ENCODE measurements at places on chromosomes 12 and 14.

DNA sequence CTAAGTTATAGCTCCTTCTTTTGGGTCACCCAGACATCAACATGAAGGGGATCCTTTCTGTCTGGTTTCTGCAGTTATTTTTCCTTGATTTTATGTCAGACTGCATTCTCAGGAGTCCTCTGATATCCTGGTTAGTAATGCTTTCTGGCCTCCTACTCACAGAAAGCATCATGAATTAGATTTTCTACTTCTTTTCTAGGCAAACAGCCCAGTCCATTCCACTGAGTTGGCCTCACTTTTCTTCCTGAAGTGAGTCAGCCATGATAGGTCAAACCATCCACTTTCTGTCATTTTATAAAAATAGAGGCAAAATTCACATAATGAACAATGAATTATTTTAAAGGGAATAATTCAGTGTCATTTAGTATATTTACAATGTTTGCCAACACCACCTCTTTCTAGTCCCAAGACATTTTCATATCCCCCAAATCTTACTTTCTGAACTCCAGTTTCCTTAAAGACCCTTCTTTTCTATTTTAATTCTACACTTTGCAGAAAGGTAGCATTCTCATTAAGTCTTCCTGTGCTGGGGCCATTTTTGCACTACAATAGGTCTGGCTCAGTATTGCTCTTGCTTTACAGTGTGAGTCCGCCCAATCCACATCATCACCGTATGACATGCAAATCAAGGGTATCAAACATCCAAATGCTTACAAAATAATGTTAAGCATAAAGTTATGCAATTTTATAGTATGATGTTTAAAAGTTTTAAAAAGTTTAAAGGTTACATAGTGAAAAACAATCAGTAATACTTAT, 95.1 kb downstream of the UNC79 start:
- no peak for DNase-seq

DNA sequence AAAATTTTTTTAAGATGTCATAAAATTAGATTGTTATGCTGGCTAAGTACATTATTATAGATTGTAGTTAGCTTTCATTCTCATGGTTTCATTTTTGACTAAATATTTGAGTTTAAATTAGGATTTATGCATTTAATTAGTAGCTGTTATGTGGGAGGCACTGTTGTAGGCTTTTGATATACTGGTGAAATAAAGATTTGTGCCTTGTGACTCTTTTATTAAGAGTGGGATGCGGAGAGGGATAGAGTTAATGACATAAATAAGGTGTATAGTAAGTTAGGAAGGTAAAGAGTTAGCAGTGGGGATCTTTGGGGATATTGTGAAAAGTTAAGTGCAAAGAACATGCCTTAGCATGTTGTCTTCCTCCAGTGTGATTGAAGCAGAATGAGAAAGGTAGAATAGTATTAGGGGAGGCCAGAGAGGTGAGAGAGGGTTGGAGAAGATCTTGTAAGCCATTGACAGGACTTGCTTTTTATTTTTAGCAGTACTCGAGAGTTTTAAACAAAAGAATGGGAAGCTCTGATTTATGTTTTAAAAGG, 8.8 kb downstream of the ARHGAP5 start:
- DNase-seq: no peak

GRCh38 chr14:37170993-37171392, 1.4 kb downstream of the SLC25A21 start:
- no peak for DNase-seq

GRCh38 chr12:57262126-57262822, 11.3 kb upstream of the STAC3 start:
- DNase-seq: no peak

- DNase-seq: no peak
These were observed 3.1 kb upstream of the BRF1 start for GRCh38 chr14:105303949-105304348.

DNA sequence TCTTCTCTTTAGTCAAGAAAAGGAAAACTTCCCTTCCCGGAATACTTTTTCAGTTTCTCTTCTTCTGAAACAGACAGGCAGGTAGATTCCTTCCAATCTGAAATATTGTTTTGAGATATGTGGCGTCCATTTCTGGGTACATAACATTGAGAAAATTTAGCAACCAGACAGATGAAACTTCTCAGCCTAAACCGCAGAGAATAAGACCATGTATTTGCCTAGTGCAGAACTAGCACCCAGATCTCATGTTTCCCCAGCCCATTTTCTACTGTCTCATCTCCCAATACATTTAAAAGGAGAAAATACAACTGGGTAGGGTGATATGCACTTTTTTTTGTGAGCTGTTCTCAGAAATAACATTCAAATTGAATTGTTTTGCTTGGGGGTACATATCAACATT, 6.4 kb downstream of the AVPR1A start:
- no peak for DNase-seq

DNA sequence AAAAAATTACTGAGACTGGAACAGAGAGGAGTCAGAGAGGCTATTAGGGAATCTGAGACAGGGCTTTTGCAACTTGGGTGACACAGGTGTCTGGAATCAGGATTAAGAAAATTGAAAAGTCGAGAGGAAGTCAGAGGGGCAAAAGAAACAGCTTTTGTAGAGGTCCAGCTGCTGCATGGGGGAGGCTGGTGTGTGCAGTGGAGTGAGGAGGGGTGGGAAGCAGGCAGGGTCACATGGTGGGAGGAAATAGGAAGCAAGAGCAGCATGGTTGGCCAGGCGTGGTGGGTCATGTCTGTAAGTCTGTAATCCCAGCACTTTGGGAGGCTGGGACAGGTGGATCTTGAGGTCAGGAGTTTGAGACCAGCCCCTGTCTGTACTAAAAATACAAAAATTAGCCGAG, 69.7 kb upstream of the VRK1 start:
- DNase-seq: no peak

- no peak for DNase-seq
These were observed 184.7 kb upstream of the DCN start for GRCh38 chr12:91367234-91367849.

GRCh38 chr12:98821866-98822265, 176.8 kb downstream of the APAF1 start:
- DNase-seq: no peak

GRCh38 chr12:51056242-51056641, 8.1 kb downstream of the LETMD1 start:
- DNase-seq: no peak

DNA sequence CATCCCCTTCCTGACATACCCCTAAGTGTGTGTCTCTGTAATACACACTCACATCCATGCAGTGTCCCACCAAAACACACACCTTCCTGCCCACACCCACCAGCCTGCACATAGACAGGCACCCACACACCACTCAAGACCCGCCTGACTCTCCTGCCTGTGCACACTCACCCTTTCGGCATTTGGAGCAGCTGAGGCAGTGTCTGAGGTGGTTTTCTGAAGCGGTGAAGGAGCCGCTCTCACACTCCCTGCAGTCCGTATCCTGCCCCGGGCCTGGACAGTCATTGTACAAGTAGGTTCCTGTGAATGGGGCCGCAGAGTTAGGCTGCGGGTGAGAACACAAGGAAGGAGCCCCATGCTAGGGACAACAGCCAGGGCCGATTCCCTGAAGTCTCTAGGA, 8.3 kb downstream of the TNFRSF1A start:
- DNase-seq: no peak

- DNase-seq: no peak
These were observed 858 bp upstream of the ANKRD13A start for GRCh38 chr12:109998241-109998903.

DNA sequence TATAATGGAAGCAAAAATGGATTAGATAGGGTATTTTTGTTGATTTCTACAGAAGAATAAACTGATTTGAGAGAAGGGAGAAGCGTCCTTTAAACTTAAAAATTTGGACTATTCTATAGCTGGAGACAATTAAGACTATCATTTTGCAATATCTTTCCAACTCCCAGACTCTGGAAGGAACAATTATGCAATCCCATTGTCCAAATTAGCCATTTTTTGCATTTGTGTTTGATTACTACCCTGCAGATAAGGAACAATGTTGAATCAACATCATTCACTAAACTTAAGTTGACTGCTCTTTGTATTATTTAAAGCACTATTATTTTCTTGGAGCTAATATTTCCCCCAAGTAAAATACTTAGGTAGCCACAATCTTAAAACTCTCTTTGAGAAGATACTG, 34.8 kb upstream of the SELPLG start:
- DNase-seq: no peak

- no peak for DNase-seq
These were observed 22.3 kb upstream of the PRKAB1 start for GRCh38 chr12:119645535-119646059.

GRCh38 chr14:69323266-69323998, 63.5 kb downstream of the GALNT16 start:
- no peak for DNase-seq

DNA sequence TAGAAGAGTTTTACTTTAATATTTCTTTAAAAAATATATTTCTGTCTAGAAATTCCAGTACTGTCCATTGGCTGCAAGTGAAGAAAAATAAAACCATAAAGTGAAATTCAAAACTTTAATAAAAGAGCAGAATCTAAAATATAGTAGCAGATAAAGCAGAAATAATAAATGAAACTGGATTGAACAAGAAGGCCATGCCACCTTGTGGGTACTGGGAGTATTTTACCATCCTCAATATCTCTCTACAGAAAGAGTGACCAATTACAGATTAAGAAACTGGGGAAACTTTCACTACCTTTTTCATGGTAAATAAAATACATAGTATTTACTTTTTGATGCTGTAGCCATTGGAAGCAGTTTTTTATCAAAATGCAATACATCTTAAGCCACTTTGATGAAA, 220.5 kb downstream of the BCAT1 start:
- no peak for DNase-seq

GRCh38 chr14:68576496-68577244, 216.2 kb downstream of the ZFP36L1 start:
- DNase-seq: no peak

DNA sequence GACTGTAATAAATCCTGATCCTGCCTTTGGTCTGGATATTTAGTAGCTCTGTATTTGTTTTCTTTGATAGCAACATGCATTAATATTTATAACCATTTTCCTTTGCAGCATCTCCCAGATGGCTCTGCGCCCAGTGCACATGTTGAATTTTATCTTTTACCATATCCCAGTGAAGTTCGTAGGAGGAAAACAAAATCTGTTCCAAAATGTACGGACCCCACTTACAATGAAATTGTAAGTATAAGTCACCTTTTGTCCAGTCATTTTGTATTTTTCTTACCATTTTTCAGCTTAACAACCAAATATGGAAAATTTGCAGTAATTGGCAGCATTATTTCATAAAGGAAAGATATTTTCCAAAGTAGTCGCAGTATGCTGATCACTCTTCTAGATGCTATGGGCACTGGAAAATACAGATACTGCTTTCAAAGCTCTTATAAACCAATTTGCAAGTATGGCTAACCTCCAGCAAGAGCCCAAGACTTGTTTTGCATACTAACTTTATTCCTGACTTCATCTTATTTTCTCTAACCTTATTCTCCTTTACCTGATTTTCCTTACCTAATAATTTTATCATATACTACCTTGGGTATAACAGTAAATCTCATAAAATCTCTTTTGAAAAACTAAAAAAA, 97.4 kb downstream of the PLCZ1 start:
- DNase-seq: no peak

- no peak for DNase-seq
These were observed 24.7 kb downstream of the RTRAF start for GRCh38 chr14:52013984-52014600.

DNA sequence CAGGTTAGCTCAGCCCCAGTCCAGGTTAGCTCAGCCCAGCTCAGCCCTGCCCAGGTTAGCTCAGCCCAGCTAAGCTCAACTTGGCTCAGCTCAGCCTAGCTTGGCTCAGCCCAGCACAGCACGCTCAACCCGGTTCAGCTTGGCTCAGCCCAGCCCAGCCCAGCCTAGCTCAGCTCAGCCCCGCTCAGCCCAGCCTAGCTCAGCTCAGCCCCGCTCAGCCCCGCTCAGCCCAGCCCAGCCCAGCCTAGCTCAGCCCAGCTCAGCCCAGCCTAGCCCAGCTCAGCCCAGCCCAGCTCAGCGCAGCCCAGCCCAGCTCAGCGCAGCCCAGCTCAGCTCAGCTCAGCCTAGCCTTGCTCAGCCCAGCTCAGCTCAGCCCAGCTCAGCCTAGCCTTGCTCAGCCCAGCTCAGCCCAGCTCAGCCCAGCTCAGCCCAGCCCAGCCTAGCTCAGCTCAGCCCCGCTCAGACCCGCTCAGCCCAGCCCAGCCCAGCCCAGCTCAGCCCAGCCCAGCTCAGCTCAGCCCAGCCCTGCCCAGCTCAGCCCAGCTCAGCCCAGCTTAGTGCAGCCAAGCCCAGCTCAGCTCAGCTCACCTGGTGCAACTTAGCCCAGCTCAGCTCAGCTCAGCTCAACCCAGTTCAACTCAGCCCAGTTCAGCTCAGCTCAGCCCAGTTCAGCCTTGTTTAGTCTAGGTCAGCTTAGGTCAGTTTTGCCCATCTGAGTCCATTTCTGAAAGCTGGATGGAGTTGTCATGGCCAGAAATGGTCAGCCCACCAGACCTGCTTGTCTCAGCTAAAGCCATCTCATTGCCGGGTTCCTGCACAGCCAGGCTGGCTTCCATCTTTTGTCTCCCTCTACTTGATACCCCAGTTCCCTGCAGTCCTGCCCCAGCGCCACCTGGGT, 333.6 kb downstream of the TMEM121 start:
- DNase-seq: no peak

DNA sequence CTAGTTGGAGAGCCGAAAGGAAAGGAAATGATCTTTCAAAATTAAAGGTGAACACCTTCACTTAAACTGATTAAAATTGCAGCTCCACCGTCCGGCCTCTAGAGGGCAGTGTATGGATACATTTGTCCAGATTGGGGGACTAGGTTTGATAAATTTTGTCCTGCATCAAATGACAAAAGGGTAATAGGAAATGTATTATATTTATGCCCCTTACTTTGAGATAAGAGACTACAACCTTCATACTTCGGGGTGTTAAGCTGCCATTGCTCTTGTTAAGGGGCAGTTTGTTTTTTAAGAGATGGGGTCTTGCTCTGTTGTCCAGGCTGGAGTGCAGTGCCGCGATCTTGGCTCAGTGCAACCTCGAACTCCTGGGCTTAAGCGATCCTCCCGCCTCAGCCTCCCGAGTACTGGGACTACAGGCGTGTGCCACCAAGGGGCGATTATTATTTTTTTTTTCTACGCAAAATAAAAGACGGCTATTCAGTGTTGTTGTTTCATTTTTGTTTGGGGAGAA, 818 bp upstream of the SUOX start:
- peak; percentile 44 for DNase-seq

GRCh38 chr14:103191844-103192243, 68.6 kb downstream of the TNFAIP2 start:
- DNase-seq: no peak

- DNase-seq: no peak
These were observed 33.4 kb downstream of the KITLG start for GRCh38 chr12:88546853-88547252.

Data from GM12891 (cell line).